Stimulated activated CD8-positive, alpha-beta memory T cell treated with anti-CD3 and anti-CD28 coated beads, Interleukin-7, amount 100 ng/mL, for 48 hours (primary cell): ENCODE measurements at places on chromosomes 4 and X.

GRCh38 chrX:81054904-81055303 lies 146.8 kb downstream of the HMGN5 start:
- DNase-seq: no peak

DNA sequence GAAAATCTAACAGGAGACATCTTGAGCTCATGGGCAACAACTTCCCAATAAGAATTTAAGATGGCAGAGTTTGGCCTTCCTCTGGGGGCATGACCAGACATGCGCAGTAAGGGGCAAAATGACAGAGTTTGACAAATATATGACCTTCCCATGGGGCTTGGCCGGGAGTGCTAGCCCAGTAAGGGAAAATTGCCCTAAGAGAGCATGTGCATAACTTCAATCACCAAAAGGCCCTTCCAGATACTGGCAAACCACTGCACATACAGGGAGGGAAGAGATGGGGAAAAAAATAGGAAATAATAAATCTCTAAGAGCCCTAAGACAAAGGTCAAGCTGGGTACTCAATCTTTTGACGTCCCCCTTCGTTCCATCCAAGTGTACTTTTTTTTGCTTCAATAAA lies 13.4 kb downstream of the TIFA start:
- no peak for DNase-seq

GRCh38 chr4:185591679-185592141 lies 56.4 kb upstream of the PDLIM3 start:
- no peak for DNase-seq

- DNase-seq: no peak
These were observed at the start of gene MAGED2 for GRCh38 chrX:54807524-54808108. Gene MAGED2, plus strand, starts transcription at chrX:54807745. Its CDS starts 1,587 bp downstream, at chrX:54809332.

GRCh38 chr4:150387981-150388380 lies 194.0 kb upstream of the MAB21L2 start:
- no peak for DNase-seq

DNA sequence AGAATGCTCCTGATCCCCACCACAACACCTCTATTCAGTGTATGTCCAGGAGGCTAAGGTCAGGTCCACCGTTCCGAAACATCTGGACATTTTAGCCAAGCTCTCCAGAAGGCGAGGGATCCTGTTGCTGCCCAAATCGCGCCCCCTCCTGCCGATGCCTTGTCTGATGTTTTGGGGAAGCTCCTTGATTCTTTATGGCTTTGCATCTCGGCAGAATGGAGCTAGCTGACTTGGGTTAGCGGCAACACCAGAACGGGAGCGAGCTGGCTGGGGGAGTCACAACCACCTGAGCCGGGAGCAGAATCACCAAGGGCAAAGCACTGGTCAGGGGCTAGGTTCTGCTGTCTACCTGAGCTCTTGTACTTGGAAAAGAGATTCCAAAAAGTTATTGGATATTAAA lies 6.6 kb upstream of the POU3F4 start:
- DNase-seq: no peak

DNA sequence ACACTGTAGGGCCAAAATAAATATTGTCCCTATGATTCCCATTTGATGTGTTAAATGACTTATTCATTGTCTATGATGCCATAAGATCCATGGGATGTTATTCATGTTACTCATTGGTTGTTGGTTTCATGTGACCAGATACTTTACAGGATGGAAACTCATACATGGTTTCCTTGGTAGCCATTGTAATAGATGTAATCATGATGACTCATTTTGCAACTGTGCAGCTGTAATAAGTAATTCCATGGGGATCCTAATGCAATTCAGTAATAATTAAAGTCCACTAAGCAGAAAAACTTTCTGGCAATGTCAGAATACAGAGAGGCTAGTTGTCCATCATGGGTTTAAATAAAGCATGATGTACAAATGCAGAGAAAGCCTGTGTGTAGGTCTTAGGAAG lies 389.7 kb upstream of the NR3C2 start:
- DNase-seq: no peak

DNA sequence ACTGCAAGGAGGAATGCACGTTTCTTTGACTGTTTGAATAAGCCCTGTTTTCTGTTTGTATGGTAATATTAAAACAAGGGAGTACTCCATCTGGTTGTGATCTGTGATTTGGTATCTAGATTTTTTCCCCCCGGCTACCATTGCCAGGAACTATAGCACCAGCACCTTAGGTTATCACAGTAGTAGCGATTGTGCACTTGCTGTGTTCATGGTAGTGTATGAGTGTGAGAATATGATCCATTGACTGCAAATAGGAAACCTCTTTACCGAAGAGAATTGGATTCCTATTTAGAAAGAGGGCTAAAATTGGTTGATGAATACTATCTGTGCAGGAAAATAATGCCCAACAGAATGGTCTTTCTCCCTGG lies 69.9 kb downstream of the LARP7 start:
- DNase-seq: no peak

DNA sequence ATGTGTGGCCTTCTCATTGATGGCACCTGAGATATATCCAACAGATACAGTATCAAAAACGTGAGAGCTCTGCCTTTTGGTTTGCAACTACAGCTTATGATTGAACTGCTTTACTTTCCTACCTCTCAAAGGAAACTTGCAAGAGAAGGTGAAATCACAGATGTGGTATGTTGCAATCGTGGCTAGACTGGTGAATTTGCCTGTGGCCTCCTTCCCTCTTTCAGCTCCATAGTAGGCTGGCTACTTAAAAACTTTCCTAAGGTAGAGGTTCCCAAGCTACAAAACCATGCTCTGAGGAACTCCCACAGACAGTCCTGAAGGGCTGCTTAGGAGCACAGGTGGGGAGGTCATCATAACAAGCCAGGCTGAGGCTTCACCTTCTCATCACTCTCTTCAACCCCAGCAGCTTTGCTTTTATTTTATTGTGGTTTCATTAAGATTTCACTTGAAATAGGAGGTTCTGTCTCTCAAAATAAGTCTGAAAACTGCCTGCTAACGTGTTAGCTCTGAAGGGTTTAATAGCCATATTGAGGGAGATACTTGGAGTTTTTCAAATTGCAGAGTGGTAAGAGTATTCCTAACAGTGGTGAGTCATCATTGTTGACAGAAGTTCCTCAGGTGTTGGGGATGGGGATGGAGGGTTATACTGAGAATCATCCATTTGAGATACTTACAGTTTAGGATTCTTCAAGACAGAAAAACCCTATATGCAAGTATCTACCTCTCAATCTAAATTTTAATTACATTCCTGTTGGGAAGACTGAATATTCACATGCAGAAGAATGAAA lies 93.5 kb upstream of the UCP1 start:
- no peak for DNase-seq

DNA sequence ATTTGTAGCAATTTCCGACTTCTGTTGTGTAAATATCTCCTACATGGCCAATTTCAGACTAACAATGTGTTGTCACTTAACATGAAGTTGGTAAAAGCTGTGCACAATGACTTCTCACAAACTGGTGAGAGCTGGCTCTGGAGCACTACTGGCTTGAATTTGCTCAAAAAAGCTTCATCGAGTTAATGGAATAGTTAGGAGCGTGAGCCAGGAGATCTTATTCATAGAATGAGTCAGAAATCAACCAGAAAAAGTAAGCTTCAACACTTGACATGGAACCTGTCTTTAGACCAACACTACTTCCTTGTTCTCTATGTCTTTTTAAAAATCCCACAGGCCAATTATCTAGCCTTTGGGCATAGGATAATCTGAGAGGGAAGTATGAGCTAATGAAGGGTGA lies 7.9 kb upstream of the CHRDL1 start:
- no peak for DNase-seq

- no peak for DNase-seq
These were observed 11.8 kb downstream of the SCD5 start for GRCh38 chr4:82786828-82787227.

DNA sequence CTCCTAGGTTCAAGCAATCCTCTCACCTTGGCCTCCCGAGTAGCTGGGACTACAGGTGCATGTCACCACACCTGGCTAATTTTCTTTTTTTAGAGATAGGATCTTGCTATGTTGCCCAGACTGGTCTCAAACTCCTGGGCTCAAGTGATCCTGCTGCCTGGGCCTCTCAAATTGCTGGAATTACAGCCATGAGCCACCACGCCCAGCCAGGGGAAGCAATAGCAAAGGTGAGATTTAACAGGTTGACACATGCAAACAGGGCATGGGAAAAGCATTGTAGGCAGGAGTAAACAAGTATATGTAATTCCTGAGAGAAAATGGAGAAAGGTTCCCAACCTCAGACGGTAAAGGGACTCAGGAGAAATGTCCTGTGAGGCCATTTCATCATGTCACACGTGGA lies 33.6 kb upstream of the TBL1X start:
- no peak for DNase-seq

DNA sequence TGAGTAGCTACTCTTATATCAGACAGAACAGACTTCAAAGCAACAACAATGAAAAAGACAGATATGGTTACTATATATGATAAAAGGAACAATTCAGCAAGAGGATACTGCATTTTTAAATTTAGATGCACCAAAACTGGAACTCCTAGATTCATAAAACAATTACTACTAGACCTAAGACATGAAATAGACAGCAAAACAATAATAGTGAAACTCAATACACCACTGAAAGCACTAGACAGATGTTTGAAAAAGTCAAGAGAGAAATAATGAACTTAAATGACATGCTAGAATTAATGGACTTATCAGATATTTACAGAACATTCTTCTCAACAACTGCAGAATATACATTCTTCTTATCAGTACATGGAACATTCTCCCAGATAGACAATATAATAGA lies 99.5 kb upstream of the ITM2A start:
- no peak for DNase-seq

- no peak for DNase-seq
These were observed 1.3 kb upstream of the INTU start for GRCh38 chr4:127631420-127631819.
